Bladder microvascular endothelial cell (primary cell): ENCODE measurements at places on chromosomes 4 and X. TPM values are rescaled to one million over a fixed set of nuclear protein-coding genes. Genes with fewer than 3 reads are reported as not detected.

The FGF5 gene
- 0.16 and 0.25 TPM in 2 replicates for total RNA-seq

The HSFX4 gene
- total RNA-seq: not detected in 2 replicates

The SMIM10 gene
- total RNA-seq: 0.97 and 1.3 TPM in 2 replicates

The TMSB15B gene
- total RNA-seq: 1.9 and 5.7 TPM in 2 replicates

The GNPDA2 gene
- 13.4 and 17.8 TPM in 2 replicates for total RNA-seq

The TMA16 gene
- 20.1 and 27.3 TPM in 2 replicates for total RNA-seq

The RHOXF2 gene
- total RNA-seq: not detected in 2 replicates

The VCX2 gene
- not detected in 2 replicates for total RNA-seq
